ENCODE measurements at places on chromosomes 5 and 9.

- no peak for DNase-seq
Measured at GRCh38 chr9:133278161-133279114, 3.4 kb upstream of the ABO start.

DNA sequence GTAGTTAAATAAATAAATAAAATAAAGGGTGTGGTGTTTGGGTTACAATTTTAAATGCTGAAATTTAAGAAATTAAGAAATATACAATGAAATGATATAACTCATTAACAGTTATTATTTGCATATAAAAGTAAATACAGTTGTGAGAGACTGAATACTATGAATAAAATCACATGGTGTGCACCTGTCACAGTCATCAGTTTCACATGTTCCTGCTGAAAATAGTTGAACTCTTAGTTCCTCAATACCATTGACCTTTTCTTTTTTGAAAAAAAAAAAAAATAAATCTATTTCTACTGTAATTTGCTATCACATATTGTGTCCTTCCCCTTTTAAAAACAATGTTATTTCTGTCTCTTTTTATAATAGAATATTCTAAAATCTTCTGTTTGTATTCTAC, 130.9 kb upstream of the CHD1 start:
- no peak for DNase-seq

GRCh38 chr5:139995929-139996328, 47.2 kb downstream of the NRG2 start:
- DNase-seq, result no peak

DNA sequence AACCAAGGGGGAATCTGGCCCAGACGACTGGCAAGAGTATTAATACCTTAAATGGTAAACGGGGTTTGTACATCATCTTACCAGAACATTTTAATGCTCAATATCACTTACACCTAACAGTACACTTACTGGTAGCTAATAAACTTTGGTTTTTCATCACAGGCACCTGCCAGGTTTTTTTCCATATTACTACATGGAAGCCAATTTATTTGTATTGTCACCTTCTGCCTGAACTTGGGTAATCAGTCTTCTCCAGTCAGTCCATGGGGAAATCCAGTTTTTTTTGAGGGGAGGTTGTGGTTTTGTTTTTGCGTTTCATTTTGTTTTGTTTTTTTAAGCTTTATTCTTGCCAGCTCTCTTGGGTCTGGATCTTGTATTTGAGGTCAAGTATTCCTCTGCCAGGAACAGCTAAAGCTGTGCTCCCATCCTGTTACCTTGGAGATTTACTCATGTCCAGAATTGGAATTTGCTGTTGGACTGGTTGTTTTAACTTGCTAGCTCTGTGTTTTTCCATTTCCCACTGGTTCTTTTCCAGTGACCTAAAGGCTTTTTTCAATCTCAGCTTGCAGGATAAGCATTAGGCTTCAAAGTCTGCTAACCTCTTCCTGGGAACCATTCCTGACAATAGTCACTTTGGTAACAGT, 11.1 kb upstream of the NADK2 start:
- no peak for DNase-seq

GRCh38 chr9:84238652-84239051, 101.9 kb downstream of the SLC28A3 start:
- DNase-seq, result no peak

DNA sequence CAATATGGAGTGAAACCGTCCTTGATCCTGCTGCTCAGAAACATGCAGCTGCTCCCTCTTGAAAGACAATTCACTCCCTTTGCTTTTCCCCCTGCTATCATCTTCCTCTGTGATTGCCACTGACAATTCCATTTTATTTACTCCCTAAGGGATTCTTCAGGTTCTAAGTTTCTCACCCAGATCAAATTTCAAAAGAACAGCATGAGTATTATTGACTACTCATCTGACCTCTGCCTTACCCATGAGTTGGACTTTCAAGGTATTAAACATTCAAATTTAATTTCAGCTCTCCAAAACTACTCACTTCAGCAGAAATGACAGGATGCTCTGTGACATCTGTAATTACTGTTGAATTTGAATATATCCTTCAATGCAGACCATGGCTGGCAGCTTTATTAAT, 236.5 kb upstream of the HAPLN1 start:
- no peak for DNase-seq

DNA sequence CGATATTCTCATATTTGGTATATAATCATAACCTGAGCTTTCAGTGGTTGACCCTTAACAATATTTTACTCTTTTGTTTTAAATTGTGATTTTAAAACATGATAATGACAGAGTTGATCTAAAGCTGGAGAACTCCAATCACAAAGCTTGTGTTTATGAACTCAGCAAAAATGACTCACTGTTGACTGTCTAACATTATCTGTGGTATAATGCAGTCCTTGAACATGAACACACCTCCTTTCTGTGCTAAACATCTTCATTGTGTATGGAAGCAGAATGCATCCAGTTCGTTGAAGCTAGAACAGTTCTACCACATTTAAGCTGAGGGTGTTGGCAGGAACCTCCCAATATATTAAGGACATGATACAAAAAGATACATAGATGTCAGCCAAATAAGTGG, 1030.2 kb upstream of the SEMA6A start:
- DNase-seq, result no peak
